HFF-Myc (cell line): ENCODE measurements at places on chromosomes 13 and 19.

DNA sequence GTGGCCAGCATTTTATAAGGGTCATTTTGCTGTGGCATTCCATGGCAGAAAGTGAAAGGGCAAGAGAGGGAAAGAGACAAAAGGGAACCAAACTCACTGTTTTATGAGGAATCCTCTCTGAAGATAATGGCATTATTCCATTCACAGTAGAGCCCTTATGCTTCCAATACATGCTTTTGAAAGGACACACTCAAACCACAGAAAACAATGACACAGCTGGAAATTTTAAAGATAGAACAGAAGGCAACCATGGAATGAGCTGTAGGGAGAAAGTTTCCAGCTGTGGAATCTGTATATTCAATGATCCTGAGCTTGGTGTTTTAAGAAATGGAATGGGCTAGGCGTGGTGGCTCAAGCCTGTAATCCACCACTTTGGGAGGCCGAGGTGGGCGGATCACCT is 677.4 kb downstream of the SLITRK1 start:
- DNase-seq: no peak

GRCh38 chr13:79590394-79590676 is 109.4 kb downstream of the NDFIP2 start:
- DNase-seq: no peak

- DNase-seq: no peak
Observed at GRCh38 chr19:40907968-40908735, 26.1 kb upstream of the CYP2A7 start.

DNA sequence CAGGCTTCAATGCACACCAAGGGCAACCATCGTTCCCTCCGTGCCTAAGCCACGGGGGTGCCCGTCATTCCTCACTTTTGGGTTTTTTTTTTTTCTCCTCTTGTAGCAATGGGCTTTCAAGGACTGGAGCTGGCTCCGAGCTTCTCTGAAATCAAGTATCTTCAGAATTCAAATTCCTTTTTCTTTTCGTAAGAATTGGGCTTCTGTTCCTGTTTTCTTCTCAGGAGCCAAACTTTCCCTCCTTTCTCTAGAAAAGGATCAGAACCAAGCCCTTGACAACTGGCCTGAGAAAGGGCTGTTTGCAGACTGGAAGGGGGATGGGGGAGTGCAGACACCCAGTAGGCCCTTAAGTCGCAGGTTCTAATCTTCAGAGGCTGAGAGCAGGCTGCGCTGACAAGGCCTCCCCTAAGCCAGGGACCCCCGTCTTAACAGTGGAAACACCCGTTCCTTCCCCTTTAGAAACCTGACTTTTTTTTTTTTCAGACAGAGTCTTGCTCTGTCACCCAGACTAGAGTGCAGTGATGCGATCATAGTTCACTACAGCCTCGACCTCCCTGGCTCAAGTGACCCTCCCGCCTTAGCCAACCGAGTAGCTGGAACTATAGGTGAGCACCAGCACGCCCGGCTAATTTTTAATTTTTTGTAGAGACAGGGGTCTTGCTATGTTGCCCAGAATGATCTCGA is 51.6 kb downstream of the RFX2 start:
- no peak for DNase-seq

DNA sequence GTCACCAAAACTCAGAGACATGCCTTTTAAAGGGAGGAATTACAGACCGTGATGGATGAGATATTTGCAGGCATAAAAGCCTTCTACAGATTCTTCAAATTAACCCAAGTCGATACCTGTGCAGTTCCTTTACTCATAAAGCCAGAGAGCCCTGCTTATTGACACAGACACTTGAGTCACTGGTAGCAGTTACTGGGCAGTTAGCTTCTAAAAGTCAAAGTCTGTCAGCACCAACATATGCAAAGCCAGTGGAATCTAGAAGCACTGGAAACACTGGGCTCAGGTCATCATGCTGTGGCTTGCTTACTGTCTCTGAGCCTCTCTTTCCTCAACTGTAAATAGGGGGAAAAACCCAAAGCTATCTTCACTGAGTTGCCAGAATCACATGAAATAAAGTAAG is 25.7 kb upstream of the LRCH1 start:
- DNase-seq: no peak

DNA sequence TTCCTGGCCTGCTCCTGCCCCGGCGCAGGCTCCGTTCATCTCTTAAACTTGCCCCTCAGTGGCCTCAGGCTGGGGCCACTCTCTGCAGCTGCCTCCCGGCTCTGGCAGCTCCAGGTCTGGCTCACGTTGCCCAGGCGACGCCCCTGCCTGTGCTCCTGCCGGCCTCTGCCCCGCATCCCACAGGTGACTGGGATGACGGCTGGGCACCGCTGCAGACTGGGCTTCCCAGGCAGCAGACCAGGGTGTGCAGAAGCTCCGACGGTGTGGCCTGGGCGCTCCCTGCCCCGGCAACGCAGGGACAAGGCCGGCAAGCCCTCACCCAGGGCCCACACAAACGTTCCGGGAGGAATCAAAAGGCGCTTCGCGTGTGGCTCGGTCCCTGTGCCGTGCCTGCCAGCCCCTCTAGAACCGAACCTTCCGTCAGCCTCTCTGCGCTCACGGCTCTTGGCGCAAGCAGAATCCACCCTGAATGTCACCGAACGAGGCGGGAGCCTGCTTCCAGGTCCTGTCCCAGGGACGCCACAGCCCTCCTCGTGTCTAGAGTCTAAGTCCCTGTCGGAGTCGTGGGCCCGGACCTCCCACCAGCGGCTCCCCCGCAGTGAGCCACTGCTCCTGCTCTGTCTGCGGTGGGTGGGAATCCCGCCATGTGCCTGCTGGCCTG is 64.8 kb downstream of the MLLT1 start:
- no peak for DNase-seq

DNA sequence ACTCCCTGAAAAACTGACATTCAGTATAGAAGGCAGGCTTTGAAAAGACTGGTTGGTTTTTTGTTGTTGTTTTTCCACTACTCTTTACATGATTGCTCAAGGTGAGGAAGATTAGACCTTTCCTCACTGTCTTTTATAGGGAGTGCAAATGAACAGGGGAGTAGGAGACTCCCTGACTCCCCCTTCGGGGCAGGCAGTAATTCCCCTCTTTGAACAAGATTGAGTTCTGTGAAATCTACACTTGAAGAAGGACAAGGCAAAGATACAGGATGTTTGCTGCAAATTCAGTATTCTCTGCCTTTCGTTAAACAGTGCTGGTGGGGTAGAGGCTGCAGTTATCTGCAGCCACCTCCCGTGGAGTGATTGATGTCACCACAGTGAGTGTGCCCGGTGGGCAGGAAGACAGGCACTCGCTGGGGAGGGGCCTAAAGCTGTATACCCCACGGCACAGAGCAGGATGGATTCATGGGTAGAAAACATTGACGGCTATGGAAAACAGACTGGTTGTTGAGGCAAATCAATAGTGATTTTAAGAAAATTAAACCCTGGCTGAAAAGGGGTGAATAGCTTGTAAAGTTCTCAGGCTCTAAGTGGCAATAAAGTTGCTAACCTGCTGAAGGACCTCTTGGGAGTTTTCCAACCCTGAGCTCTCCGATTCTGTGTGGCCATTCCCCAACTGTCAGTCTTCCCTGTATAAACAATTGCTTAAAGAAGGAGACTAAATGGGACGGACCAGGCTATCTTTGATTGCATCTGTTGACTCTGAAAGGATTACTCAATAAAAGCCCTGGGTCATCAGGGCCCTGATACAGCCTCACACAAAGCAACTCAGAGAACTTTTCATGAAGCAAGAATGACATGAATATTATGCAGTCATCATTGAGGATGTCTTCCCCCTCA is 308.3 kb downstream of the TBC1D4 start:
- DNase-seq: no peak

DNA sequence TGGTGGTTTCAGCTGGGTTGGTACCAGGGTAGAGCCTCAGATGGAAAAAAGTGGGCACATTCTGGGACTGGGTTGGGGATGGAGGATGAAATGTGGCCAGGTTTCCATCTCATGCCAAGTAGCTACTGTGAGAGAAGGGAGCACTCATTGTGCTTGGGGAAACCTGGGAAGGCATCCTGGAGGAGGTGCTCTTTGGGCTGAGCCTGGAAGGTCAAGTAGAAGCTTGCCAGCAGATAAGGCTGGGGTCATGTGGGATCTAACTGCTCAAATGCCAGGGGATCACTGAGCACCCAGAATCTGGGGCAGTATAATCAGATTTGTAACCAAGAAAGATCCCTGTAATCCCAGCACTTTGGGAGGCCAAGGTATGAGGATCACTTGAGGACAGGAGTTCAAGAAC is 9.0 kb upstream of the KCNN1 start:
- no peak for DNase-seq

DNA sequence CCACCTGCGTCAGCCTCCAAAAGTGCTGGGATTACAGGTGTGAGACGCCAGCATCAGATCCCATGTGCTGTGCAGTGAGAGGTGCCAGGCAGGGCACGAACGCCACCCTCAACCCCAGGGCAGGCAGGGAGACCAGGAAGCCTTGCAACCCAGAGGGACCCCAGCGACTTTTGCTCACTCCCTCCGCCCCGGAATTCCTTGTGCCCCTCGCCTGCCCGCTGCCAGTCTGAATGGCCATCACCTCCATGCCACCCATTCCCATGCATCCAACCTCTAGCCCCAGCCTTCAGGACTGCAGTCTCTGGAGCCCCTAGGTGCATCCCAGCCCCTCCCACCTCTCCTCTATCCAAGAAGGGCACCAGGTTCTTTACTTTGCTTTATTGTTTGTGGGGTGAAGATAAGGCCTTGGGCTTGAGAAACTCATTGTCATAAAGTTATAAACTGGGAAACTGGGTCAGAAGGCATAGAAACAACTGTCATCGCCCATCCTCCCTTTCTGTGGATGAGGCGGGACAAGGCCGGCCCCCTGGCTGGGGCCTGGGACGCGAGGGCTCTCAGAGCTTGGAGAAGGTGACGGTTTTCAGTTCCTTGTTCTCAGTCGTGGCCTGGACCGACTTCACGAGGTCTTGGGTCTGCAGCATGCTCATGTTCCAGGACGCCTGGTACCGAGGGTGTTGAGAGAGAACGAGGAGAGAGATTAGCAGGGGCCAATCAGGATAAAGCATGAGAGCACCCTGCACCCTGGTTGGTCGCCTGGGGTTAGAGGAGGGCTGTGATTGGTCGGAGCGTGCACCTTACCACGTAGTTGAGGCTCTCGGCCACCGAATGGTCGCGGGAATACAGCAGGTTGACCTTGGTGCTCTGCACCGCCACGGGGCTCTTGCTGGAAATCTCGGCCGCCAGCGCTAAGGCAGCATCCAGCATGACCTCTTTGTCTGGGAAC is 2.6 kb upstream of the LGALS4 start:
- no peak for DNase-seq

DNA sequence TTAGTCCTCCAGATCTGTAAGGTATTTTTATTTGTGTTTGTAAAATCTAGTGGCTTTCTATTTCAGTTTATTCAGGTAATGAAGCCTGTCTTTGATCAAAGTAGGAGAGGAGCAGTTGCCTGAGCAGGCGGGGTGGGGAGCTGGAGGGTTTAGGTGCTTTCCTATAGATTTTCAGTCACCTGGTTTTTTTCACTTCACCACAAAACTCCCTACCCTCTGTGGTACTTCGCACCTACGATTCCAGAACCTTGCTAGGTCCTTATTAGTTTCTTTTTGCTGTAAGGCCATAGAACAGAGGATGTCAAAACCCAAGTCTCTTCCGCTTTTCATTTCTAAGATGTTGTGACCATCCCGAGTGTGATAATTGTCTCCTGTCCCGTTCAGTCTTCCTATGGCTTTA is 26.6 kb downstream of the SLAIN1 start:
- DNase-seq: no peak

DNA sequence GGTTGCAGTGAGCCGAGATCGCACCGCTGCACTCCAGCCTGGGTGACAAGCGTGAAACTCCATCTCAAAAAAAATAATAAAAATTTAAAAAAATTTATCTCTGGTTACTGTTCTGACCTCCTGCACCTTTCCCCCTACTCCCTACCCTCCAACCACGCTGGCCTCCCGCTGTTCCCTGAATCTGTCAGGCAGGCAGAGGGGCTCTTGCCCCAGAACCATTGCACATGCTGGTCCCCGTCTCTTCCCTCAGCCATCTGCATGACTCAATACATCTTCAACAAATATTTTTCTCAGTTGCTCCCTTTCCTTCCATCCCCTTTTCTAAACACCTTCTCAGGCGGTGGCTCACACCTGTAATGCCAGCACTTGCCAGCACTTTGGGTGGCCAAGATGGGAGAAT is 1.1 kb upstream of the FAM187B start:
- DNase-seq: no peak

- DNase-seq: no peak
Observed at GRCh38 chr19:20969898-20970297, 46.8 kb downstream of the ZNF85 start.

GRCh38 chr13:25725104-25725503 is 326.7 kb downstream of the SHISA2 start:
- DNase-seq: no peak

- DNase-seq: no peak
Observed at GRCh38 chr13:22103046-22104027, 432.5 kb downstream of the FGF9 start.

DNA sequence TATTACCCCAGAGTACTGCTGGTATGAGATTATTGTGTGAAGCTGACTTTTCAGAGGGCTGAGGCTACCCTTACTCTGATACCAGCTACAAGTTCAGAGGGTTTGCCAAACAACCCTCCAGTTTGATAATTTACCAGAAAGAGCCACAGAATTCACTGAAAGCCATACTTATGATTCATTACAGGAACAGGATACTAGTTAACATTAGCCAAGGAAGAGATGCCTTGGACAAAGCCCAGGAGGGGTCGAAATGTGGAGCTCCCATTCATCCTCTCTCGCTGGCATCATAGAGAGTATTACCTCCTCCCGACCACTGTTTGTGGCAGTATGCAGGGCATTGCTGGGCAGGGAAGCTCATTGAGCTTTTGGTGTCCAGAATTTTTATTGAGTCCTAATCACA is 364.3 kb downstream of the KCNRG start:
- DNase-seq: no peak

- DNase-seq: no peak
Observed at GRCh38 chr13:21812192-21812626, 141.3 kb downstream of the FGF9 start.

GRCh38 chr19:35220315-35220921 is 8.1 kb downstream of the FAM187B start:
- no peak for DNase-seq

GRCh38 chr13:28819046-28819730 is 951 bp upstream of the MTUS2 start:
- no peak for DNase-seq

- DNase-seq: no peak
Observed at GRCh38 chr19:45130888-45131615, 29.7 kb downstream of the NKPD1 start.

GRCh38 chr19:43380771-43381386 is 27.4 kb downstream of the CD177 start:
- DNase-seq: no peak

- no peak for DNase-seq
Observed at GRCh38 chr13:45198041-45198440, 2.8 kb downstream of the KCTD4 start.

DNA sequence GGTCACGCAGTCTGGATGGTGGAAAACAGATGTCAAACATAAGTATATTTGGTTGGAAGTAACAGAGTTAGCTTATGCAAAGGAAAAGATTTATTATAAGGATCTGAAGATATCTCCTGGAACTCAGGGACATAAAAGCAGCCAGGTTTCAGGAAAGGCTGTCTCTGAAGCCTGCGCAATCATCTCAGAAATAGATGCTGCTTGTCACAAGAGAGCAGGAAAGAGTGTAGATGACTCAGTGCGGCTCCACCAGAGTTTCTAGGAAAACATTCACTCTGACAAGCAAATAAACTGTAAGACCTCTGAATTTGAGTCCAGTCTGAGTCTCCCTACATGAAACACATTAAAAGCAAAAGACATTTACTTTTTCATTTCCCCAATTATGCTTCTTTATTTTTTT is 220.4 kb upstream of the HTR2A start:
- peak; percentile 14 for DNase-seq

GRCh38 chr19:1206150-1206863 is 729 bp downstream of the STK11 start:
- no peak for DNase-seq
